Spleen (tissue), 13 donors: ENCODE measurements at places on chromosomes 2 and 18.

DNA sequence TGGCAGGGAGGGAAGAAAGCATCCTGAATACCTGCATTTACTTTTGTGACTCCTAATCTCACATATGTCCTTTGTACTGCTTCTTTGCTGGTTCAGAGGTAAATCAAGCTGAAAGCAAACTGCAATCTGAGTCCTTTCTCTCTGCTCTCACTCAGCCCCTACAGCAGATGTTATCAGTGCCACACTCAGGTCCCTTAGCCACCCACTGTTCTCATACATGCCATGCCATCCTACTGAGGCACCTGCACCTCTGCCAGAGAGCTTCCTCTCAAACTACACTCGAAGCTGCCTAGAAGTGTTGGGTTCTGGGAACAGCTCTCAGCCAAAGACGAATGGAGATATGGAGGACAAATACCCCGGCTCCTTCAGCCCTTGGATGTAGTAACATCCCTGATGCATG lies 244.5 kb downstream of the TXNL1 start:
- no peak for DNase-seq

DNA sequence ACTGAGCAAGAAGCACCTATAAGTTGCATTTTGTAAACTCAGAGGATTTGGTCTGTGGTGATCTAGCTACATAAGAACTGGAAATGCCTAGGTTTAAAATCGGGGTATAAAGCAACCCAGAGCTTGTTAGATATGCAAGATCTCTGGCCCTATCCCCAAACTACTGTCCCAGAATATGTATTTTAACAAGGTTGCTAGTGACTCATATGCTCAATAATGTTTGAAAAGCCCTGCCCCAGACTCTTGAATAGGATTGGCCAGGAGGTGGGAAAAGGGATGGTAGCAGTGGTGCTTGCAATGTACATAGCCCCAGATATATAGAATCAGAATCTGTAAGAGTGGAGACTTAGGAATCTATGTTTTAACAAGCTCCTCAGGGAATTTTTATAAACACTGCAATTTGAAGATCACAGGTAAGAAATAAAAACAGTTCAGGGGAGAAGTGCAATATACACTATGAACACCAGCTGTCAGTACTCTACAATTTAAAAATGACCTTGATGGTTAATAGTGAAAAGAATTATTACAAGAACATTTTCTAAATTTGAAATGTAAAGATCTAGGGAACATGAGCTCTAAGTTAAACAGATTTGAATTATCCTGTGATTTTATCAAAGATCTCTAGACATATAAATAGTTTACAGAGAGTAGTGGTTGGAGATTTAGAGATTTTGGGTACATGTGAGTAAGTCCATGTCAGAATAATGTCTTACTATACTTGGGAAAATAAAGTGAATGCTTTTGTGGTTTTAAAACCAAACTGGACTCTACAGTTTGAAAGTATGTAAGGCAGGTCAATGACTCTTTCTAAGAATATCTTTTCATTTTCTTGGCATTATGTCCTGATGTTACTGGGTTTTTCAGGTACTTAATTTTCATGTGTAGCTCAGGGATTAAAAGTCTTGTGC lies 7.7 kb upstream of the MMADHC start:
- no peak for DNase-seq

- no peak for DNase-seq
Measured at GRCh38 chr2:58227171-58227917, 13.8 kb downstream of the FANCL start.

GRCh38 chr2:199543606-199544172 lies 86.0 kb upstream of the SATB2 start:
- DNase-seq, result no peak

GRCh38 chr2:172488556-172488955 lies 61.2 kb downstream of the ITGA6 start:
- no peak for DNase-seq

GRCh38 chr2:204504594-204504993 lies 40.7 kb upstream of the PARD3B start:
- no peak for DNase-seq

DNA sequence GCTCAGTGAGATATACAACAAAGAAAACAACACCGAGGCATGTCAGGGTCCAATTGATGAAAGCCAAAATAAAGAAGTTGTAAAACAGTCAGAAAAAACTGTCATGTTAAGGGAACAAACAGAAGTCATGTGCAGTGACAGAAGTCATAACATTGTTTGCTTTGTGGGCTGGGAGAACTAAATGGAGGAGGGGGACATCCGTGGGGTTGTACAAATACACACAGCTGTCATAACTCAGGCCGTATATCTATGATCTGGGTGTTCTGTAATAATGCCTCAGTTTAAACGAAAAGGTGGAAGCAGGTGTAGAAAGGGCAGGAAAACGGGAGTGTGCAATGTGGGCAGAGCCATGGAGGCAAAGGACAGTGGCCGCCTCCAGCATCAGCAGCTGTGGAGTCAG lies 27.3 kb downstream of the TIMM21 start:
- no peak for DNase-seq

DNA sequence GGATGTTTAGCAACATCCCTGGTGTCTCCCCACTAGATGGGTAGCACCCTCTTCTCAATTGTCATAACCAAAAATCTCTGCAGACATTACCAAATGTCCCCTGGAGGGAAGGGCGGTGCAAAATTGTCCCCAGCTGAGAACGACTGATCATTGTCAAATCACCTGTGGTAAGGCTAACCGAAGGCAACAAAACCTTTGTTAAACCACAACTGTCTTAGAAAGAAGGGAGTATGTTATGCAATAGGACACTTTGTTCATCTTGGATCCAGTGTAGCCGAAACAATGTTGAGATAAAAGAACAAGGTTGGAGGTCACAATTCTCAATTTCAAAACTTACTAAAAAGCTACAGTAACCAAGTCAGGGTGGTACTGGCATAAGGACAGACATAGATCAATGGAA lies 50.3 kb upstream of the ST3GAL5 start:
- no peak for DNase-seq

GRCh38 chr18:598124-598589 lies 1.4 kb downstream of the CLUL1 start:
- no peak for DNase-seq

DNA sequence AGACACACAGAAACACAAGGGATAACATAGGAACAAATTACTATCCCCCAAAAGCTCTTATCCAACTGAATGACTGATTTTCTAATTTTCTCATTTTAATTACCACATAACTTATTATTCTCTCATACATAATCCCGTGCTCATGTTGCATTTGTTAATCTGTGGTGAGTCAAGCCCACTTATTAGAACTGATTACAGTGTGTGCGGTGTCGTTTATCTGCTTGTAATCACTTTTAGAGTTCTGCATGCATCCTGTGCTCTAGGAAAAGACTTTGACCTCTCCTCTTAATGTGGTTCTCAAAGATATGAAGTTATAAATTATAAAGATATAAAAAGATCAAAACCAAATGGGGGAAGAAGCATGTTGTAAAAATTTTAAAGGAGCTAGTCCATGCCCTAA lies 29.7 kb downstream of the CNDP1 start:
- no peak for DNase-seq

- no peak for DNase-seq
Measured at GRCh38 chr2:172777431-172777830, 41.8 kb downstream of the RAPGEF4 start.

GRCh38 chr2:129189617-129190319 lies 789.7 kb upstream of the RAB6C start:
- no peak for DNase-seq

DNA sequence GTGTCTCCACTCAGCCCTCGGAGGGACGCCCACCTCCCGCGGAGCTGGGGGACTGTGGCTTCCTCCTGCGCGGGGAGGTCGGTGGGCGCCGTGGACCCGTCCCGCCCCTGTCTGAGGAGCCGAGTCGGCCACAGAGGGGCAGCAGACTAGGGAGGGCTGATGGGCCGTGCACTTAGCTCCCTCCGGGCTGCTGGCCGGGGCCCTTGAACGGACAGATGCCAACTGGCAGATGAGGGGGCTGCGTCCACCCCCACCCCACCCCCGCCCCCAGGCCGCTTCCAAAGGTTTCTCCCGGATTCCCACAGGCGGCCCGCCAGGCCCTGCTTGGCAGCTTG lies 10.4 kb upstream of the UBE2F start:
- DNase-seq, result no peak

- DNase-seq, result peak; percentile 66
Measured at GRCh38 chr2:239149501-239149900, 251.3 kb downstream of the HDAC4 start.

DNA sequence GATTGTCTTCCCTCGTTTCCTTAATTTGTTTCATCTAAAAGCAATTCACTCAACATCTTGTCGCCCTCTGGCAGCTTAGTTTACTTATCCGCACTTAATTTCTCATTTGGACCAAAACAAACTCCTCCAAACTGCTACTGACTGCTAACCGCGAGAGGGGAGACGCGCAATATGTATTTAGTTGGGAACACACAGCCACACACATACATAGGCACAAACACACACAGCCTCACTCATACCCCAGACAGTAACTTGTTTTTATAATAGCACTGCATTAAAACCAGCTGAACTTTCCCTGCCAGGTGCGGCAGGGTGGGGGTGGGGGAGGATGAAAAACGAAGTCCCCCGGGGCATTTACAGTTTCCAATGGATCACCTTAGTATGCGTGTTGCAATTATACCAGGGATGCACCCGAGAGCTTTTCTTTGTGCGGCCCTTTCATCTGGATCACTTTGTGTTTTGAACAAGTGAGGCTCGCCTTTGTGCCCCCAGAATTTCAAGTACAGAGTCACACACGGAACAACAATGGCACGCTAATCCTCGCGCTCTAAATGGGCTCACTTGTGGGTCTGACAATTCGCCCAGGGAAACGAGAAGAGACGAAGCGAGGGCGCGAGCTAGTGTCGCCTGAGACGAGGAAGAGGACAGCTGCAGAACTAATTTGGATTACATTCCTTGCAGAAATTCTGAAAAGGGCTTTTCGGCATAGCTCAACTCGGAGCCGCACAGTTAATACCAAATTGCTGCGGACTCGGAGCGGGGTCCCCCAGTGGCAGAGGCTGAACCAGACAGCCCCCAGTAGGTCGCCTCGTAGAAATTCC lies 2.4 kb downstream of the ERBB4 start:
- DNase-seq, result peak; percentile 64

DNA sequence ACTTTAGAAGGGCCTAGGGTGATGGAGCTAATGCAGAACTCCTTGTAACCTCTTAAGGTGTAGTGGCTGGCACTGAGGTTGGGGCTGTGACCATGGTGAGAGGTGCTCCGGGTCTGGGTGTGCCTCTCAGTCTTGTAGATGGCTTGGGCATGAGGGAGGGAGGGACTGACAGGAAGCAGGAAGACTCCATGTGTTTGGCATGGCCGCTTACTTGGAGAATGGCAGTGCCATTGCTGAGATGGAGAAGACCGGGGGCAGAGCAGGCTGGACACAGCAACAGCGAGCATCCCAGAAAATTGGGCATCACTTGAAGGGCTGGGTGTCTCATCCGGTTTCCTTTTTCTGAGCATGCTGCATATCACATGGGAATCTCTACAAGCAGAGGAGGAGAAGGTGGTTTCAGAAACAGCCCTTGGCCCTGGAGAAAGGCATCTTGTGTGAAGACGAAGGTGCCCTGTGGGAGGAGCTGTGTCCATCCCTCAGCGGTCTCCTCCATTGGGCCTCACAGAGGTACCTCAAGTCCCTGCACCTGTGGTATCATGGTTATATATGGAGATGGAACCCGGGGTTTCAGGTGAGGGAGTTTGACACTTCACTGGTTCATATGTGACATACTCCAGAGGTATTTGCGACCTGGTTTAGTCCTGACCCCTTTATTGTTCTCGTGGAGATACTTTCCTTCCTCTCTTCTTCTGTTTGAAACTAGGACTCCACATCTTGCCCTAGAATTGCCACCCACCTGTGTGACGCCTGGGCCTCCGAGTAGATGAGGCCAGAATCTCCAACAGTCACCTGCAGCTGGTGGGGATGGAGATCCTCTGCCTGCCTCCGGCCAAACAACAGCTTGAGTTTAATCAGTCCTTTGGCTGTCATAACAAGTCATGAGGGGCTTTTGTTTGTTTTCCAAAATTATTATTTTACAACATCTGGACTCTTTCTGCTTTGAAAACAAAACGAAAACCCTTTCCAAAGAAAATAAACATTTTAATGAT lies 45.6 kb downstream of the INPP4A start:
- peak; percentile 41 for DNase-seq

DNA sequence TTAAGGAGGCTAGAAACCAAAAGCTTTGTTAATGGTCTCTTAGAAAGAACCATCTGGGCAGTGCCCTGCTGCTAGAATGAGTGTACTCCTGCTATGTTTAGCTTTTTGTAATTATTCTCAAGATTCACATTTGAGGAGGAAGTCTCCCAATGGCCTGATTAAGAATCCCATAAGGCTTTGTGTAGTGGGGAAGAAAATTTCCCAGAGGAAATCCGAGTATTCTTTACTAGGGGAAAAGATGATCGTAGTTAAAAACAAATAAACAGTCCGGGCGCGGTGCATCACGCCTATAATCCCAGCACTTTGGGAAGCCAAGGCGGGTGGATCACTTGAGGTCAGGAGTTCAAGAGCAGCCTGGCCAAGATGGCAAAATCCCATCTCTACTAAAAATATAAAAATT lies 117.9 kb downstream of the PTRHD1 start:
- DNase-seq, result no peak

- no peak for DNase-seq
Measured at GRCh38 chr2:19685731-19686130, 216.1 kb downstream of the TTC32 start.

- no peak for DNase-seq
Measured at GRCh38 chr18:54561706-54562267, 29.3 kb upstream of the DYNAP start.

- DNase-seq, result peak; percentile 93
Measured at GRCh38 chr2:232315049-232315922, 63.3 kb upstream of the ALPP start.

- no peak for DNase-seq
Measured at GRCh38 chr18:31880186-31880898, 62.6 kb downstream of the TRAPPC8 start.

DNA sequence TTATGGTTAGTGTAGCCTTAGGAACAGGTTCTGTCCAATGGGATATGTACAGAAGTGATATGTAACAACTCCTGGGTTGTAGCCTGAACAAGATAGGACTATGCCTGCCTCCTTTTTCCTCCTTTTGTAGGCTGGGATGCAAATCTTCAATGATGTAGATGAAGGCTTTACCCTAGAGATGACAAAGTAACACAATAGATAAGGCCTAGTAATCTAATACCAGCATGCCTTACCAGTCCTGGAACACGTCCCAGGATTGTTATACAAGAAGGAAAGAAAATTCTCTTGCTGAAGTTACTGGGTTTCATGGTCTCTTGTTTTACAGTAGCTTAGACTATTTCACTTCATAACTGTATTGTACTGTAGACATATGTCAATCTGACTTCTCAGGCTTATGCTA lies 192.1 kb downstream of the OTX1 start:
- DNase-seq, result no peak

GRCh38 chr2:17303054-17303453 lies 215.2 kb downstream of the RAD51AP2 start:
- no peak for DNase-seq

DNA sequence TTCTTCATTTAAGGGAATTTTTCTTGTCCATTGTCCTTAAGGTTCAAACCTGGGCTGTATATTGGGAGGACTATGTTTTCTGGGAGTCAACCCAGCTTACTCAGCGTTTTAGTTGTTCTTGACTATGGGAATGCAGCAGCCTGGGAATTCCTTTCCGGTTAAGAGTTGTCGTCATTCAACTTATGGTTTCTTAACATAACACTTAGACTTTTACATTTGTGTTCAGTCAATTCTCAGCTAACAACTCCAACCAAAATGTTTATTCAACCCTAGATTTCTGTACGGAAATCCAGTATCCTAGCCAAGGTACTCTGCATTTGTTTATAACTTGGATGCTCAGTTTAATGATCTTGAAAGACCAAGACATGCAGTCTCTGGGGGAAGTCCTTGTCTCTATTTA lies 960.9 kb downstream of the CBLN2 start:
- DNase-seq, result no peak

- peak; percentile 72 for DNase-seq
Measured at GRCh38 chr2:3285901-3286645, 91.5 kb downstream of the EIPR1 start.
